Brain (organoid and tissue), 16 donors: ENCODE measurements at places on chromosomes 11 and 22. TPM values are rescaled to one million over a fixed set of nuclear protein-coding genes. Genes with fewer than 3 reads are reported as not detected.

The DDX10 gene
- polyA plus RNA-seq: 15.3 TPM

The APOL6 gene
- 1.4 TPM for polyA plus RNA-seq

The VPREB1 gene
- polyA plus RNA-seq: not detected

The FERMT3 gene
- 5.6 TPM for polyA plus RNA-seq
